ENCODE measurements at places on chromosomes 6 and 20. TPM values are rescaled to one million over a fixed set of nuclear protein-coding genes. Genes with fewer than 3 reads are reported as not detected.

Gene SCRT2
- total RNA-seq: not detected

Gene TCF15
- total RNA-seq: 0.13 TPM

Gene HLA-DMB
- total RNA-seq: 0.50 TPM

Gene AKAP12
- 460 TPM for total RNA-seq

Gene DEFB126
- not detected for total RNA-seq

Gene LAMA5
- 108 TPM for total RNA-seq

Gene FAM8A1
- 21.5 TPM for total RNA-seq

Gene ADGB
- not detected for total RNA-seq

Gene BEND6
- total RNA-seq: 1.1 TPM

Gene SRMS
- not detected for total RNA-seq

Gene EPB41L1
- total RNA-seq: 9.0 TPM

Gene MYB
- 0.14 TPM for total RNA-seq

Gene GRM1
- under 0.01 TPM for total RNA-seq

Gene RWDD1
- 51.9 TPM for total RNA-seq

Gene SNAP25
- not detected for total RNA-seq

Gene METTL24
- not detected for total RNA-seq

Gene FHL5
- not detected for total RNA-seq

Gene SAMD10
- total RNA-seq: 2.6 TPM

Gene LSM14B
- total RNA-seq: 24.9 TPM

Gene SLC26A8
- total RNA-seq: under 0.01 TPM

Gene MOG
- total RNA-seq: not detected

Gene OPN5
- not detected for total RNA-seq

Gene DAAM2
- under 0.01 TPM for total RNA-seq

Measured in thoracic aorta endothelial cell (primary cell).